ENCODE measurements at places on chromosomes 1 and 21.

DNA sequence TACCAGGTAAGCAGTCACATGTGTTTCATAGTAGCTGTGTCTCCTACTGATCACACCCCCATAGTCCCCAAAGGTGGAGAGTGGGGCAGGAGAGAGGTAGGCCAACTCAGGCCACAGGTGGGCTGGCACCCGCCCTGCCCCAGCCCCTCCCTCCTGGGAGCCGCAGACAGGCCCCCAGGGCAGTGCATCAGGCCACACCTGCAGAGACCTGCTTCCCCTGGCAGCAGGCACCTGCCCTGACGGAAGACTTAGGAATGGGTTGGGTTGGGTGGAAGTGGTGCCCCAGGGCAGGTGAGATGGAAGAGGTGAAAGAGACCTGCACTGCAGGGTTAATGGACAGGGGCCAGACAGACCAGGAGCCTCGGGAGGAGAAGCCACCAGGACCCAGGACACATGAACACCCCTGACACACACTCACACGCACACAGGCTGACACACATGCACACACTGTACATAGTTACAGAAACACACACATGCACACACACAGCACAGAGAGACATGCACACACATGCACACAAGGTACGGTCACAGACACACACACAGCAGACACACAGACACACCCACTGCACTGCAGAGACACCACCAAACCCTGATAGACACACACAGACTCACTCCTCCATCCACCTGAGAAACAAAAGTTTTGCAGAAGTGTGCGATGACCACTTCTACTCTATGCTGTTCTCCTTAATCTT lies 1.7 kb upstream of the COL18A1 start:
- no peak for DNase-seq

DNA sequence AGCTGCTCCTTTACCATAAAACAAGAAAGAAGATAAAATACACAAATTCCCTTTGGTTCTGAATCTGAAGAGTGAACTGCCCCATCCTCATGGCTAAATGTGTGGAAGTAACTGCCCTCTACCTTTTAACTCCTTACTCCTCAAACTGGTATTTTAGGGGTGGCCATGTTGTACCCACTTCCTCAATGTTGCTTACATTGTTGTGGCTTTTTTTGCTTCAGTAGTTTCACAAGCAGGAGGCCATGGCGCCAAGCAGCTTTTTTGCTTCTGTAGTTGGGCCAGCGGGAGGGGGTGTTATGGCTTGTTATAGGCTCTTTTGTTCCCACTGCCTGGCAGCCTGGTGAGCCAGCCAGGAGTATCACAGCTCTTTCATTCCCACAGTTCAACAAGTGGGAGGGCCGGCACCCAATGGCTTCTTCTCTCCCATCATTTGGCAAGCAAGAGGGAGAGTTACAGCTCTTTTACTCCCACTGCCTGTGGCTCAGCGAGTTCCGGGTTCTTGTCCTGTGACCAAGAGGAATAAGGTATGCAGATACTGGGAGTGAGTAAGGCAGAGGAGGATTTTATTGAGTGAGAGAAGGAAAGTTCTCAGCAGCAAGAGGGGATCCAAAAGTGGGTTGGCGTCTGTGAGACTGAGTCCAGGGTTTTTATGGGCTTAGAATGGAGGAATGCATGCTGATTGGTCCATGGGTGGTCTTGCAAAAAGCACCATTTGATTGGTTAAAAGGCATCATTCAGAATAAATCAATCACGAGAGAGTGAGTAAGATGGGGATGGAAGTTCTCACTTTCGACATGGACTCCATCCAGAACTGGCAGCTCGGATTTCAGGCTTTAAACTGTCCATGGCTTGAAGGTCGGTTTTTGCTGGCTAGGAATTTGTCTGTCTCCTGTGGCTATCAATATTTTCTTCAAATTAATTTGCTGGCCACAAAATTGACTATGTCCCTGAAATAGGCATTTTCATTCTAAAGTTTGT lies 429.6 kb downstream of the HLX start:
- DNase-seq: no peak

DNA sequence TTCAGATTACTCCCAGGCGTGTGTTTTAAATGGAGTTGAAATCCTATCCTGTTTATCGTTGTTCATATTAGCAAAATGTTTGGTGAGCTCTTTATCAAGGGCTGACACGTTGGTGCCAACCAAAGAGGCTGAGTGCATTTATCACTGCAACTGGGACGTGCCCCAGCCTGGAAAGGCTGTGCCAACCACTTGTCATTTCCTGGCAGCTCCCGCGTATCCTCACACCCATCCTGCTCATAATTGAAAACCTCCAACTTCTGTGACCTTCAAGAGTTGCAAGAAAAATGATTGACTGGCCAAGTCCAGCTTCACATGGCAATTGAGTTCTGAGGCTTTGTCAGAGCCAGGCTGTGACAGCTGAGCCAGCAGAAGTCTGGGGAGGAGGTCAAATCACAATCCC lies 43.7 kb upstream of the KCNA3 start:
- DNase-seq: no peak

- DNase-seq: no peak
These were observed 83.2 kb downstream of the CLDN17 start for GRCh38 chr21:30083225-30083945.

DNA sequence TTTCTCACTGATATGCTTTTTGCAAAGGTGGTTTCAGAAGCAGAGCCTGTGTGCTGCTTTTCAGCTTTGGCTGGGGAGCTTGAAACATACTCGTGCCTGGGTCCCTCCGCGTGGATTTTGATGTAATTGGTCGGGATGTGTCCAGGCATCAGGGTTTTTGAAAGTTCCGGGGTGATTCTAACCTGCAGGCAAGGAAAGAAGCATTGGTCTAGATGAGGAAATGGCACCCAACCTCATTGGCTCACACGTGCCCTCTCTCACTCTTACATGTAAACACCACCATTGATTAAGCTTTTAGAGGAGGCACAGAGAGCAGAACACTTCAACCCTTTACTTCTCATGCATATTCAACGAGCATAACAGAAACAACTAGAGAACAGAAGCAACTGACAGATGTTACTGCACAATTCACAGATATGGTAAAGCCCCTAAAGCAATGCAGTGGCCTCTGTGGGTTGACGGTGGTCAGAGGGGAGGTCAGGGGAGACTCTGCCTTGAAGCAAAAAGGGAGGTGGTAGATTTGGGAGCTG lies 112.1 kb downstream of the TLR5 start:
- DNase-seq: no peak

GRCh38 chr21:38718481-38718880 lies 87.2 kb upstream of the ETS2 start:
- DNase-seq: no peak

DNA sequence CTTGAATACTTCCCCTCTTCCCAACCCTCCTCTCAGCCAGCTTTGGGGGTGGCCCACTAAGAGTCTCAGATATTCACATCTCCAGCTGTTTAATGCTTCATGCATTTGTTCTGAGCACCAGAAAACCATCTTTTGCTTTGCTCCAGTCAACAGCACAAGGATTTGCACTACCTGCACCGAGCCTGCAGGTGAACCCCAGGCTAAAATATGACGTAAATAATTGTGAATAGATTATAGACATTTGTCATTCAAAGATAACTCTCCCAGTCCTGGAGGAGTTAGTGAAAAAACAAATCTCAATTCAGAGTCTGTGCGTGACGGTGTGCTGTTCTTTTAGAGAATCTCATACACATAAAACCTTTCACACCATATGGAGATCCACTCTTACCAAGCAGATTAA lies 7.4 kb downstream of the CD247 start:
- no peak for DNase-seq

GRCh38 chr21:16455978-16456377 lies 726.2 kb downstream of the USP25 start:
- DNase-seq: no peak

- no peak for DNase-seq
These were observed 86.2 kb downstream of the TTC3 start for GRCh38 chr21:37159053-37159776.

DNA sequence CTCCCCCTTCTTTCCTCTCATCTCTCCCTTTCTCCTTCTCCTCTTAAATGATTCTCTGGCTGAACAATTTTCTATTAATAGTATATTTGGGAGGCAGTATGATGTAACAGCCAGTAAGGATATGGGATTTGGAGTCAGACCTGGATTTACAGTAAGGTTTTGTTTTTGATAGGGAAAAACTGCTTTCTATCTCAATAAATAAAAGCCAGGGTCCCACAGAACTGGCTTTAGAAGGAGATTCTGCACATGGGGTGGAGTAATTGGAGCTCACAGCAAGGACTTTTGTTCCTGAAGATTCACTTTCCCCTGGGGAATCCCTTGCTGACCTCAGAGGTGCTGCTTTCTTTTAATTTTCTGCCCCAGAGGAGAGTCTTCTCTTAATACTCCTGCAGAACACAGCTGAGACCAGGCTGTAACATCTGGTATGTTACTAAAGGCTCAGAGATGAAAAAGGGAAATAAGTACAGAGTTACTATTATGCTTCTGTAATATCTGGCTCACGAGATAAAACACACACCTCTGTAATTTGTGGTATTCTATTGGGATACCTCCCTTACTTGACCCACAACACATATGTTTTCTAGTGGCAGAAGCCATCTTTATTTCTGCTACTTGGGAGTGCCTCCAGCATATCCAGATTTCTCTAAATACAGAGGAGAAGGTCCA lies 13.4 kb downstream of the EPB41 start:
- no peak for DNase-seq

GRCh38 chr1:151924691-151925587 lies 15.6 kb upstream of the THEM4 start:
- no peak for DNase-seq

- no peak for DNase-seq
These were observed 3.3 kb downstream of the TMEM51 start for GRCh38 chr1:15156807-15157380.

GRCh38 chr1:1539310-1540089 lies 924 bp downstream of the TMEM240 start:
- no peak for DNase-seq

DNA sequence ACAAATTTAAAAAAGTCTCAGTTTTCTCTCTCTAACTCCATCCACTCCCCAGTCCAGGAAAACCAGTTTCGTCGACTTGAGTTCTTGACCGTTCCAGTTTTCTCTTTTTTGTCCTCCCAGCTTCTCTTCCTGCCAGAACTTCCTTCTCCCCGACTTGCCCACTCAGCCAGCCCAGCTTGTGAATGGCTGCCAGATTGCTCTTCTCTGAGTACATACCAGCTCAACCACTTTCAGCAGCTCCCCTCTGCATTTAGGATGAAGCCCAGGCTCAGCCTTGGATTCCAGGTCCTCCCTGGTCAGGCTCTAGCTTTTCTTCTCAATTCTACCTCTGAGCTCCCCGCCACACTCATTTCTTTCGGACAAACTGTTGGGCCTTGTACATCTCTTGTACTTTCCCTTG lies 1.4 kb downstream of the DIO1 start:
- DNase-seq: no peak

DNA sequence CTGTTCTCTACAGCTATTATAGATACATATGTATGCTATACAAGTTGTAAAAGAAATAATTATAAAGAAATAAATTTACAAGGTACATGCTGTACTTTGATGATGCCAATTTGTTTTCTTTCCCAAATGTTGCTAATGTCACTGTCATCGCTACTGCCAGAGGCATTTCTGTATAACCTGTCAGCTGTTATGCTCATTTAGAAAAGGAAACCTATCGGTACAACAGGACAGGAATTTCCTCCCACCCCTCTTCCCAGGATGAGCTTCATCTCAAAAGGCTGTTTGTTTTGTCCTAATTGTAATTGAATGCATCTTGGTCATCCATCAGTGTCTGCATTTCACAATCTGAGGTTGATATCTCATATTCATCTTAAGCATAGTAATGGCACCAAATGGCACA lies 975.7 kb downstream of the TTLL7 start:
- no peak for DNase-seq

DNA sequence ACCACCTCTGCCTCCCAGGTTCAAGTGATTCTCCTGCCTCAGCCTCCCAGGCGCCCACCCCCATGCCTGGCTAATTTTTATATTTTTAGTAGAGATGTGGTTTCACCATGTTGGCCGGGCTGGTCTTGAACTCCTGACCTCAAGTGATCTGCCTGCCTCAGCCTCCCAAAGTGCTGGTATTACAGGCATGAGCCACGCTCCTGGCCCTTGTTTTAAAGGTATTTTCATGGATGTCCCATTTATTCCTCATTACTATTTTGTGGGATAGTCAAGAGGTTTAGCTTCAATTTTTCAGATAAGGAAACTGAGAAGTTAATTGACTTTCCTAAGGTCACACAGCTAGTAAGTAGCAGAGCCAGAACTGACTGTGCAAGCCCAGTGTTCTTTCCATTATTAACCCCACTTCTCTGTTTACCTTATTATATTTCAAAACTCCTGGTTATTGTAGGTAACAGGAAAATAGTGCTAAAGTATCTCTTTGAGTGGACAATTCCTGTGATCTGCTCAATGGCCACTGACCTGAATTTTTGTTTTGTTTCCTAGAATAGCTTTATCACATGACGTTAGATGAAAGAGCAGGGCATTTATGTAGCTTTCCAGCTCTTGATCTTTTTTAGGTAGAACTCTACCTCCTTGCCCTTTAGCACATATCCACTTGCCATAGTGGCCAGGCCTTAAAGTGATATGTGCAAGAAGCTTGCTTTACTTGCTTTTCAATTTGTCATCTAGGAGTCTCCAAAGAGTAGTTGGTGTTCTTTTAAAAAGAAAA lies 13.6 kb downstream of the ZYG11B start:
- no peak for DNase-seq

- DNase-seq: no peak
These were observed 1441.2 kb downstream of the PLA2G4A start for GRCh38 chr1:188269956-188270355.

- no peak for DNase-seq
These were observed 20.7 kb downstream of the LGR6 start for GRCh38 chr1:202214089-202214843.

GRCh38 chr1:200161801-200162200 lies 134.3 kb downstream of the NR5A2 start:
- DNase-seq: no peak

DNA sequence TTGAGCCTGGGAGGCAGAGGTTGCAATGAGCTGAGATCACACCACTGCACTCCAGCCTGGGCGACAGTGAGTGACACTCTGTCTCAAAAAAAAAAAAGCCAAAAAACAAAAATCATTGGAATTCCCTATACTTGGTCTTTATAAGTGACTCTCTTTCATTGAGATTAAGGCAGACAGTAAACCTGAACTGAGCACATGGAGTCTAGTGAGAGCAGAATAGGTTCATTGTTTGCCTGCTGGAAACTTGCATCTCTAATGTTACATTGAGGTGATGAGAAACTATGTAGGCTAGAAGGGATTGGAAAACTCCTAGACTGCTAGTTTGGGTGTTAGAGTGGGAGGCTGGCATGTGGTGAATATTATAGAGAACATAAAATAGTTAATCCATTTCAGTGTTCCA lies 25.4 kb downstream of the MAST2 start:
- no peak for DNase-seq

- DNase-seq: no peak
These were observed 99.9 kb upstream of the RUNX3 start for GRCh38 chr1:25030012-25030411.

DNA sequence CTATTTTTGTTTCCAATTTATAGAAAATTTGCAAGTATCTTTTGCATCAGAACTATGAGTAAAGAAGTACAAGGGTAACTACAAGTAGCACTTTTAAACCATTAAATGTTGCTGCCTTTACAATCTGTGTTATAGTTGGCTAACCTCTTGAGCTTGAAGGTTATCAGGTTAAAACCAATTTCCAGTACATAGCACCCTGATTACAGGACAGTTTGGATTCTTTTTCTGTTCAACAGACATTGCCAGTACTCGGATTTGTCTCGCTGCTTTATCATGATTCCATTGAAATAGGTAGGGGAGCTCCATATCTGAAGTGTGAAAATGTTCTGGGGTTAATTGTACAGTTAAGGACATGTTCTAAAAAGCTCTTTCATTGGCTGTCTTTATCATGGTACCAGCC lies 40.0 kb downstream of the MIA3 start:
- no peak for DNase-seq

- DNase-seq: no peak
These were observed 9.4 kb downstream of the E2F2 start for GRCh38 chr1:23521588-23521987.
